ENCODE measurements at places on chromosomes 2 and 18. TPM values are rescaled to one million over a fixed set of nuclear protein-coding genes. Genes with fewer than 3 reads are reported as not detected.
A peak's percentile ranks its signal among the peaks of the same experiment; 100 is the strongest.

- no peak for DNase-seq
Measured at GRCh38 chr2:187422282-187422681, 25.8 kb downstream of the CALCRL start.

DNA sequence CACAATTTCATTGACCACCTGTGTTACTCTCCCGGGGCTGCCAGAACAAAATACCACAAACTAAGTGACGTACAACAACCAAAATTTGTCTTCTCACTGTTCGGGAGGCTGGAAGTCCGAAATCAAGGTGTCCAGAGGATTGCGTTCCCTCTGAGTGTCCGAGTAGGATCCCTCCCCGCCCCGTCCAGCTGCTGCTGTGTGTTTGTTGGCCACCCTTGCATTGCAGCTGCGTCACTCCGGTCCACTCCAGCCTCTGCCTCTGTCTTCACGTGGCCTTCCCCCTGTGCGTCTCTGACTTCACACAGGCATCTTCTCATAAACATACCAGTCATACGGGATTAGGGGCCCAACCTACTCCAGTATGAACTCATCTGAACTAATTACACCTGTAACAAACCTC lies 251.8 kb upstream of the SMIM21 start:
- no peak for DNase-seq

GRCh38 chr2:241041589-241042158 lies 43.3 kb downstream of the SNED1 start:
- no peak for DNase-seq

- no peak for DNase-seq
Measured at GRCh38 chr2:236177967-236178889, 10.0 kb upstream of the GBX2 start.

GRCh38 chr2:208463721-208464120 lies 57.1 kb downstream of the PTH2R start:
- DNase-seq, result no peak

The CPO gene
- 0.90 TPM for polyA plus RNA-seq

The CHRNA1 gene
- polyA plus RNA-seq, result 6.1 TPM

DNA sequence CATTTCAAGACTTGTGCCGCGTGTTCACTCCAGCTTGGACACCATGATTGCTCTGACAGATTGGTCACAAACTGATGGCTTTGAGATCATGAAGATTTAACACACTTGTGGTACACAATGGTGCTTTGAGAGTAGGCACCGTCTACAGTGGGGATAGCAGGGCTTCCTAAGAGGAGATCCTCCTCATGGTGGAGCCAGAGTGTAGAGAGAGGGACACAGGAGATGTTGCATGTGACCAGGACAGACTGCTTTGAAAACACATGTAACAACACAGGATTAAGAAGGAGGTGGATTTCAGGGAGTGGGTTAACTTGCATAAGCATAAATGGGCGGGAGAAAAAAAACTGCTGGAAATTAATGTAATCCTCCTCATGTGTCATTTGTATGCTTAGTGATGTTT lies 95.7 kb upstream of the LINC00305 start:
- DNase-seq, result no peak

GRCh38 chr2:196365145-196365544 lies 193.8 kb upstream of the STK17B start:
- DNase-seq, result no peak

The ZC3H6 gene
- 8.2 TPM for polyA plus RNA-seq

The ACMSD gene
- polyA plus RNA-seq, result 33.0 TPM

The UBR3 gene
- polyA plus RNA-seq, result 41.2 TPM

The TMEM198 gene
- 3.7 TPM for polyA plus RNA-seq

GRCh38 chr2:40027968-40028367 lies 248.9 kb upstream of the THUMPD2 start:
- DNase-seq, result no peak

The FABP1 gene
- 27.5 TPM for polyA plus RNA-seq

DNA sequence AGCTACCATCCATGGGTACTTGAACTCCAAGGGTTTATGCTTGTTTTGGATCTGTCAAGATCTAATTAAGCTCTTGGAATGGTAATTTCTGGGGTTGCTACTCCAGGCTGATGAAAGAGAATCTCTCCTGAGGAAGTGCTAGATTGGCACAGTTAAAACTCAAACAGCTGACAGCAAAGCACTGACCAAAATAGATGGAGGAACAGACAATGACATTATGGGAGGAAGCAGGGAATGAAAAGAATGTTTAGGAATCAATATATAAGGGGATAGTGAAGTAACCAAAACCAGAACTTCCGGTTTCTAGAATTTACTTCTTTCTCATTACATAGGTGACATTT lies 6.3 kb downstream of the THUMPD2 start:
- no peak for DNase-seq

GRCh38 chr18:33239298-33239697 lies 201.2 kb downstream of the CCDC178 start:
- DNase-seq, result no peak

The L3MBTL4 gene
- polyA plus RNA-seq, result 5.9 TPM

The CCT4 gene
- polyA plus RNA-seq, result 178 TPM

DNA sequence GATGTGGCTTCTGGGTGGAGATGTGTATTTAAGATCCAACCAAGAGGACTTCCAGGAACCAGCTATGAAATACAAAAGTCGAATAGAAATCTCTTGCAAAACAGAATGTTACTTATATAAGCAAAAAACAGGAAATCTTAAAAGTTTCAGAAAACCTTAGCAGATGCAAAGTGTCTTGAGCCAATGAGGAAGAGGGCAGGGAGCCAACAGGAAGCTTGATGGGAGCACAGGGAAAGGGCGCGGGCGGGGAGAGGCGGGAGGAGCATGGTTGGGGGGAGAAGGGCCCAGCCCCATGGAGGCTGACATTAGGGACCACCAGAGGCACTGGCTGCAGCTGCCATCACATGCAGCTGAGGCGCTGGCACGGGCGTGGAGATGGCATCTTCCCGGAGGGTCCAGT lies 203.3 kb downstream of the SNTG2 start:
- no peak for DNase-seq

DNA sequence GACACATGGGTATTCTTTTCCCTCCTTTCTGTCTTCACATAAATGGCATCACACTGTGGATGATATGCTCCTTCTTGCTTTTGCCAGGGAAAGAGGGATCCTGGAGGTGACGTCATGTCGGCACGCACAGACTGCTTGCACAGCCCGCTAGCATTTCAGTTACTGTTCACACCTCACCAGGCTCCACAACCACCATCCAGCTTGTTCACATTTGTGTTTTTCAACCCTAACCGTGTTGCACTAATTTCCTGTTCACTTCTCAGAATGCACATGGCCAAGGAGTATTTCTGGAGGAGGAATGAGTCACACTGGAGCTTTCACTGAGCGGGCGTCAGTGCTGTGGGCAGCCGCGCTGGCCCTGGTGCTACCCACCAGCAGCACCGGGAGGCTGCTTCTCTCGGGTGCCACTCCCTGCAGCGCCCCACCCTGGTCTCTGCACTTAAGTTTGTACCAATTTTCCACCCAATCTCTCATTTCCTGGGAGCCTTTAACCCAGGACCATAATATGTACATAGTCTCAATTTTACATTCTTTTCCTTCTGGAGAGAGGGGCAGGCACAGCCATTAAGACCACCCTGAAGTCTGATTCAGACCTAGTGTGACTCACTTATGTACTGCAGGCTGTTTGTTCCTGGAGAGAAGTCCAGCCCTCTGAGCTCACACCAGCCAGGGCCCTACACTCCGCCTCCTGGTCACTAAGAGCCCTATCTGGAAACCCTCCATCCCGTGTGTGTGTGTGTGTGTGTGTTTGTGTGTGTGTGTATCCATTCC lies 65.1 kb downstream of the MBP start:
- no peak for DNase-seq

- no peak for DNase-seq
Measured at GRCh38 chr2:176083796-176084261, at the start of gene EVX2. Gene EVX2 (minus strand): TSS chr2:176083962. CDS start chr2:176083776, 186 bp downstream.

The ATP6V1B1 gene
- 1.5 TPM for polyA plus RNA-seq

GRCh38 chr2:187324631-187325030 lies 123.4 kb downstream of the CALCRL start:
- no peak for DNase-seq

The GRHL1 gene
- 0.86 TPM for polyA plus RNA-seq

The PLB1 gene
- 2.3 TPM for polyA plus RNA-seq

The RTKN gene
- polyA plus RNA-seq, result 85.3 TPM

DNA sequence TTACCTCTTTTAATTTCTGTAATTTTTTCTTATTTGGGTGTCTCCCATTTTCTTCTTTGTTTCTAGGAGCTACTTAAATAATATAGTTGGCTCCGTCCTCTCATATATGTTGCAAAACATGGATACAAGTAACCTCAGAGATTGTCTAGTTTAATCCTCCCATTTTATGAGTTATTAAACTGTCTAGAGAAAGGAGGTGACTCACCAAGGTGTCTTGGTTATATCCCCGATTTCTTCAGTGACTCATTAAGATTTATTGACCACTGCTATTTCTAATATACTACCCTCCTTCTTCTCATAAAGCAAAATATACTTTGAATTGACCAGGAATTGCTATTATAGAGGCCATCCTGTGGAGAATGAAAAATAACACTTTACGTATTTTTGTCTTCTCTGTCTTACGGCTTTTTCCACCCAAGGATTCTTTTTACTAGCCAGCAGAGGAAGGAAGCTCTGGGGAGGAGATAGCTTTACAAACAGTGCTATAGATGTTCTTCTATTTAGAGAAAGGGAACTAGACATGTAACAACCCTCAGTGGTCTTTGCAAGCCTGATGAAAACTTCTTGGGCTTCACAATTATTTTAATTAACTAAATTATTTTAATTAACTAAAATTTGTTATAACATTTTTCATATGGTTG lies 300.4 kb upstream of the TNP1 start:
- no peak for DNase-seq

DNA sequence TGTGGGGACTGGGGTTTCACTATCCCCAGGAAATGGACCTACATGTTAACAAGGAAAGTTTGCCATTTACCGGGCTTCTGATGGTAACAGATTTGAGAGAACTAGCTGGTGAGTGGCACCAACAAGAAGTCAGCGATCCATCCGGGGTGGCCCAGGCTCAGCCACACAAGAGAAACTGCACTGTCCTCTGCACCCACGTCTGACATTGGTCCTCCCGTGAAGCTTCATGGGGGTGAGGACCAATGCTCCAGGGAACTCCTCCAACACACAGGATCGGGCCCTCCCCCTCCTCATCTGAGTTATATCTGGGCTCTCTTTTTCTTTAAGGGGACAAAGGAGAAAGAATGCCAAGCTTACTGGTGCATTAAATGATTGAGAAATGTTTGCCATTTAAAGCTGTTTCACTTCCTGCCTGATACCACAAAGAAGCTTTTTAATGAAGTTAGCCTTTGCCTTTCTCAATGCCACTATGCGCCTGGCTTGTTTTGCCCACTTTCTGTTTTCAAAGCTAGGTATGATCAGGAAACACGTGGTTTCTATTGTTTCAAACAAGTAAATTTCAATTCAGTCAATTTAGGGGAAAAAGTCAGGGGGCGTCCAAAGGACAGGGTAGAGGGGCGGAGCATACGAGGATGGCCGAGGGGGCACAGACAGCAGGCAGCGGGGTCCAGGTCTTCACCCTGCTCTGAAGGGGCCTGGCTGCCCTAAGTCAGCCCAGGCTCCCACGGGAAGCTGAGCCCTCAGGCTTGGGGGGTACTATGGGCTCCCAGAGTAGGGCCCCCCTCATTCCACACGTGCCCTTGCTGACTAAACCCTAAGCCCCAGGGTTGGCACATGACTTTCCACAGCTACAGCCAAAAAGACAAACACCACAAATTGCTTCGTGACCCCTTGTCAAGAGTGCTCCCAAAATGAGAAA lies 204.0 kb upstream of the ID2 start:
- no peak for DNase-seq

DNA sequence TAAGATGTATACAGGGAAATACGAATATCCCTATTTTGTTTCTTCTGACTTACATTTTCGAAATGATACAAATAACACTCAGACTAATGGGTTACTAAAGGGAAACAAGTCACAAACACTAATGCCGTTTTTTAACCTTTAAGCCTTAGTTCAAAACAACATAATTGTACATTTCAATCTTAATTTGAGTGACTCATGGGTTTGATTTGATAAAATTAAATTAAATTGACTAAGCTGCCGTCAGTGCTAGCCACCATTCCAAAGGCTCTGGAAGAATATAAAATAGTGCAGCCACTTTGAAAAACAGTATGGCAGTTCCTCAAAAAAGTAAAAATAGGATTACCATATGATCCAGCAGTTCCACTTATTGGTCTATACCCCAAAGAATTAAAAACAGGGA lies 133.8 kb upstream of the NT5C1B start:
- DNase-seq, result no peak

DNA sequence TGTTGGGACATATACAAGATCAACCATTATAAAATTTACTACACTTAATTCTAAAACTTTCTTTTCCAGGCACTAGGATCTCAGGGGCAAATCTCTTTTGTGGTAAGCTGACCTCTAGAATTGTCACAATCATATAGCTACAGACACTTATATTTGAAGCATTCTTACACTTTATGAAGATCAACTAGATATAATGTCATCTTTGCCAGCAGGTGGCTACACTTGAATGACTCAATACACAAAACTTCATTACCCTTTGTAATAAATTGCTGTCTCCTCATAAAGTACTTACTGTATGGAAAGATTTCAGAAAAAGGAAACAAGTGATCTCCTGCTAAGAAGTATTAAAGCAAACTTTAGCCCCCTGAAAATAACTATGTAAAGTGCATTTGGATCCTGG lies 77.8 kb downstream of the RDH14 start:
- DNase-seq, result no peak

- DNase-seq, result no peak
Measured at GRCh38 chr2:231711677-231712450, 3.5 kb downstream of the PTMA start.

DNA sequence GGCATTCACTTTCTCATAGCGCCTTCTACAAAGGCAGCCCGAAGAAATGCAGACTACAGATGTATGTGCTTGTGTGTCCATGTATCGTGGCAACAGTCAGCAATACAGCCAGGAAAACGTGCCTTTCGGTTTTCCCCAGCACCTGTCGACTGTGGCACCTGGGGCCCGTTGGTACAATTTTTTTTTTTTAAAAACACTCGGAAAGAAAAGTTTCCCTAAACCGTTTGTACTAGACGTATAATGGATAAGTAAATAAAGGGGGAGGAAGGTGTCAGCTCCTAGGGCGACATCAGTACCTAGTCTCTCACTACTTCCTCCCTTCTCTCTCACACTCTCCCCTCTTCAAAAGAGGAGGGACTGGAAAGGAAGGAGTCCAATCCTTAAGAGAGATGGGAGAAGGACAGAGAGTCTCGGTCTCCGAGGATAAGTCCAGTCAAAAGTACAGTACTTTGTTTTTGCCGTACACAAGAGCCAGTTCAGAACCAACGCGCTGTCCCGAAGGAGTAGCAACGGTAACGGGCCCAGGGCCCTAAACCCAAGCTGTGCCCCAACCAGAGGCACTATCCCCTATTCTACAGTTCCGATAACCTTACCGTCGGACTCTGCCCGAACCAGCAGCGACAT lies 759 bp downstream of the PPP4R3B start:
- peak; percentile 48 for DNase-seq
